NCI-H69 (cell line): ENCODE measurements at places on chromosomes 5 and 9.

DNA sequence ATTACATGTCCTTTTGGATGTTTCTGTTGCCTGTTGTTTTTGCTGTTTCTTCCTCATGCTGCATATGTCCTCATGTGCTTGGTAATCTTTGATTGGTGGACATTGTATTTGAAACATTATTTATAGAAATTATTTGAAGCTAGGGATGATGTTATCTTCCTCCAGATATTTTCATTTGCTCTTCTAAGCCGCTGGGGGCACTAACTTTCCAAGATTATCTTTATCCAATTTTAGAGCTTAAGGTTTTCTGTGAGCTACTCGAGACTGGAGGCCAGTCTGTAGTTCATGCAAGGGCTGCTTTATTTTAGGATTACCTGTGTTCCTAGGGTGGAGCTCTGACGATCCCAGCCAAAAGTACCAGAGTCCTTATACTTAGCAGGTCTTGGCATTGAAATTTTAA, 40.9 kb downstream of the STX17 start:
- DNase-seq: no peak

GRCh38 chr9:105329719-105330062, 85.2 kb downstream of the SLC44A1 start:
- DNase-seq: no peak

- peak; percentile 30 for DNase-seq
Measured at GRCh38 chr5:9894571-9895301, 264.6 kb upstream of the TAS2R1 start.

- DNase-seq: no peak
Measured at GRCh38 chr5:174217527-174217926, 172.0 kb downstream of the NSG2 start.

DNA sequence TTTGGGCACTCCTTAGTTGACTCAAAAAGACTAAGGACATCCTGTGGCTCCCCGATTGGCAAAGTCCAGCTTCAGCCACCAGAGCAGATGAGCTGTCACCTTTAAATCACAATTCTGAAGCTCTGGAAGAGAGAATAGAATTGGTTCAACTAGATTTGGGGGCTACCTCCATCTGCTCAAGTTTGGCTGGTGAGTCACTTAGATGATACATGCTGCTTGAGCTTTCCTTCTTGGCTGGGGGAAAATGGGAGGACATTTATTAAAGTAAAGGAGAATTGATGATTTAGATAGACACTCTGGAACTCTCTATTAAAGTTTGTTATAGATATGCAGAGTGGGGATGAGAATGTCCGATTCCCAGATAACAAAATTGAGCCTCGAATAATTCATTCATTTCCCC, 30.0 kb upstream of the GRIA1 start:
- no peak for DNase-seq

DNA sequence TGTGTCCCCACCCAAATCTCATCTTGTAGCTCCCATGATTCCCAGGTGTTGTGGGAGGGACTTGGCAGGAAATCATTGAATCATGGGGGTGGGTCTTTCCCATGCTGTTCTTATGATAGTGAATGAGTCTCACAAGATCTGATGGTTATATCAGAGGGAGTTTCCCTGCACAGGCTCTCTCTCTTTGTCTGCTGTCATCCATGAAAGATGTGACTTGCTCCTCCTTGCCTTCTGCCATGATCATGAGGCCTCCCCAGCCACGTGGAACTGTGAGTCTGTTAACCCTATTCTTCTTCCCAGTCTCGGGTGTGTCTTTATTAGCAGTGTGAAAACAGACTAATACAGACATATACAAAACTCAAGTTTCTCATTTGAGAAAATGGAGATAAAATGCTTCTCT, 139.3 kb downstream of the FBXL7 start:
- DNase-seq: no peak

- DNase-seq: no peak
Measured at GRCh38 chr5:79285833-79286232, 49.9 kb downstream of the JMY start.

GRCh38 chr9:98370976-98371315, 115.5 kb upstream of the TBC1D2 start:
- DNase-seq: no peak

GRCh38 chr9:104482921-104483570, 21.0 kb upstream of the OR13F1 start:
- DNase-seq: no peak

- no peak for DNase-seq
Measured at GRCh38 chr9:128409978-128410377, 10.7 kb upstream of the CERCAM start.

- no peak for DNase-seq
Measured at GRCh38 chr5:160442824-160443431, 21.3 kb downstream of the PTTG1 start.

GRCh38 chr5:61438298-61438970, 106.4 kb downstream of the ZSWIM6 start:
- DNase-seq: peak; percentile 54

GRCh38 chr5:121251954-121252353, 599.7 kb upstream of the FTMT start:
- DNase-seq: no peak

- no peak for DNase-seq
Measured at GRCh38 chr5:180399401-180400215, 46.5 kb upstream of the GFPT2 start.

DNA sequence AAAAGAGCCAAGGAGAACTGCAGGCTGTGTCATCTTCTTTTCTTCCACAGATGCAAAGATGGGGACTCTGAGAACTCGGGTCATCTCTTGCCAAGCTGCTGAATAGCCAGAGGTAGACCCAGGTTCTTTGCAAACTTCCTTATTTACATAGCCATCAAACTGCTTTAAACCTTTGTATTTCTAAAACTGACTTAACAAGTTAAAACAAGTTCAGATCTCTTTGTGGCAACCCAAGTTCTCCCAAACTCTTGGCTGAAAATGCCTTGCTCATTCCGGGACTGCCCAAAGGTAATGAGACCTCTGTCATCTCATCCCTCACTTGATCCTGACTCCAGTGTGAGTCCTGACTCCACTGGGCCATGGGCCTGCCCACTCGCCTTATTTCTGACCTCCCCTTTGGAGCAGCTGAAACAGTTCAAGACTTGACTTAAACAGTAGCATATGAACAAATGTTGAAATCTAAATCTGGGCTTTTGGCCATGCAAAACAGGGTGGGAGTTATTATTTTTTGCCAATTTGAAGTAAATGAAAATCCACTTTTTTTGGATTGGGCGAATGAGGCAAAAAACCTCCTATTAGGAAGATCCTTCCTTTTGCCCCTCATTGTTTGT, 50.6 kb downstream of the FBXL7 start:
- DNase-seq: no peak

DNA sequence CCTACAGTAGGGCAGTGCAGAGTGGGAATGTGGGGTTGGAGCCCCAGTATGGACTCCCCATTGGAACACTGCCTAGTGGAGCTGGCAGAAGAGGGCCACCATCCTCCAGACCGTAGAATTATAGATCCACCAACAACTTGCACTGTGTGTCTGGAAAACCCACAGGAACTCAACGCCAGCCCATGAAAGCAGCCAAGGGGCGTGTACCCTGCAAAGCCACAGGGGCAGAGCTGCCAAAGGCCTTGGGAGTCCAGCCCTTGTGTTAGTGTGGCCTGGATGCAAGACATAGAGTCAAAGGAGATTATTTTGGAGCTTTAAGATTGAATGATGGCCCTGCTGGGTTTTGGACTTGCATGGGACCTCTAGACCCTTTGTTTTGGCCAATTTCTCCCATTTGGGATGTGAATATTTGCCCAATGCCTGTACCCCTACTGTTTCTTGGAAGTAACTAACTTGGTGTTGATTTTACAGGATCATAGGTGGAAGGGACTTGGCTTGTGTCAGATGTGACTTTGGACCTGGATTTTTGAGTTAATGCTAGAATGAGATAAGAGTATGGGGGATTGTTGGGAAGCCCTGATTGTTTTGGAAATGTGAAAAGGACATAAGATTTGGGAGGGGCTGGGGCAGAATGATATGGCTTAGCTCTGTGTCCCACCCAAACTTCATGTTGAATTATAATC, 266.8 kb downstream of the SEMA5A start:
- DNase-seq: no peak

DNA sequence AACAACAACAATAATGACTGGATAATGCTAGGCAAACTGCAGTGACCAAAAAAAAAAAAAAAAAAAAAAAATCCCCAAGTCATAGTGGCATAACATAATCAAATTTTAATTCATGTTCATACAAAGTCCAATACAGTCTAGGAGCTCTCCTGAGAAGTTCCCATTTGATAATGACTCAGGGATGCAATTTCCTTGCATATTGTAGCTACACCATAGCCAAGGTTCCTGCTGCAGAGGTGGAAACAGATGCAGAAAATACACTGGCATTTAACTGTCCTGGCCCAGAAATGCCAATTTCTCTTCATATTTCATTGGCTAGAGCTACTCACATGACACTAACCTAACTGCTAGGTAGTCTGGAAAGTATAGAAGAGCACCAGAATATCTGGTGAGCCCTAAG, 72.2 kb upstream of the SLC12A2 start:
- DNase-seq: no peak

DNA sequence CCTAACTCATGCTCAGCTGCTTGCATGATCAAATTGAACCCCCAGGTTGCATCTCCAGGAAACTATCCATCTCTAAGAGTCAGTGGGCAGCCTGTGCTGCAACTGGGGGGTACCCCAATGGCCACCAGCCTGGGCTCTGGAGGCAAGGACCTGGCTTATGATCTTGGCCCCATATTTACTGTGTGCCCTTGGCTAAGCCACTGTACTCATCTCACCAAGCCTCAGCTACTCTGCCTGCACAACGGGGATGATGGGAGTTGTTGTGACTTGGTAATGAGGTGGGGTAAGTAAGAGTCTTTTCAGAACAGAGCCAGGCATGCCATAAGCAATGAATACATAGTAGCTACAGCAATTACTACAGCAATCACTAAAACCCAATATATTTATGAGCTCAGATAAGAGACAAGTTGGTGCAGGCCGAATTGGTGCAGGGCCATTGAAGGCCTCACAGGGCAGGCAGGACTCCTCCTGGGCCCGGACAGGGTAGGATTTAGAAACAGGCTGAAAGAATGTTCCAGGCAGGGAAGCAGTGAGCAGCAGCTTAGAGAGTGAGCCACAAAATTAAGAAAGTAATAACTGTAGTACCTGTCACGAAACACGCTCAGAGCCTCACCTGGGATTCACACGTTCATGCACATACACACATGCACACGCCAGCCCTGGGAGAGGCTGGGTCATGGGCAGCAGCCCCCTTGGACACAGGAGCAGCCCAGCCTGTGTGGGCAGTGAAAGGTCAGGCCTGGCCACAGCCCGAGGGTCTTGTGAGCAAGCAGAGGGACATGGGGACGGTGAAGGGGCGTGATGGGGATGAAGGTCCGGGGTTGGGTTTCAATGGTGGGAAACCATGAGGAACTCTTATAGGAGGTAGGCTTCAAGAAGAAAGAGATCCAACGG, 74.1 kb downstream of the PAX5 start:
- no peak for DNase-seq

DNA sequence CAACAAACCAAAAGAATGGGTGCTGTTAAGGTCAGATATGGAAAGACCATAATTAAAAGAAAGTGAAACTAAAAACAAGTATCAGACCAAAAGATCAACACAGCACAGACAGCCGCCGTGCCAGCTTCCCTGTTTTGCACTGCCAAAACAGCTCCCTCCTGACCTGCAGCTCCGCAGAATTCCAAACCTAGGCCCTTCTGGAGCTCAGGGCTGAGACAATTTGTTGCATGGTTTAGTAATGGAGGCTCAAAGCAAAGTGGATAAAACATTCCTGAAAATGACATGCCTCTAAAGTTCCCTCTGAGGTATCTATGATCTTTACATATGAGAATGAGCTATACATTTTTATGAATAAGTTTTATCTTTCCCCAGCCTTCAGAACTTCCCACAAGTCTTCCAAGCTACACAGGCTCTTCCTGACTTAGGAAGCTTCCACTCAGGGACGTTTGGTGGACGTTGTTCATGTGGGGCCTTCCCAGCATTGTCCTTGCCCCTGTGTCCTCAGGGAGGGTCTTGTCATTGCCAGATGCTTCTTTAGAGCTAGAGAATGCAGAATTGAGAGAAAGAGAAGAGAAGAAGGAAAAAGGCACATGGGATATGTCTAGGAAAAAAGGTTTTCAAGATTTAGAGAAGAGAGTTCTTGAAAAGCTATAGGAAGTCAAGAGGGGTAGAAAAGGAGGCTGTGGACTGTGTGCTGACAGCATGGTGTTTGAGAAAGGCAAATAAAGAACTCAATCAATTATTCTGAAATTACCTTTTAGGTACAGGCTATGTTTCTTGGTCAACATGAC, 28.4 kb upstream of the SSBP2 start:
- DNase-seq: peak; percentile 39

GRCh38 chr5:42404366-42404765, 18.9 kb upstream of the GHR start:
- no peak for DNase-seq

GRCh38 chr5:108703313-108703712, 44.4 kb upstream of the FER start:
- DNase-seq: peak; percentile 66

- DNase-seq: peak; percentile 6
Measured at GRCh38 chr5:95760273-95761191, 29.4 kb downstream of the RHOBTB3 start.

DNA sequence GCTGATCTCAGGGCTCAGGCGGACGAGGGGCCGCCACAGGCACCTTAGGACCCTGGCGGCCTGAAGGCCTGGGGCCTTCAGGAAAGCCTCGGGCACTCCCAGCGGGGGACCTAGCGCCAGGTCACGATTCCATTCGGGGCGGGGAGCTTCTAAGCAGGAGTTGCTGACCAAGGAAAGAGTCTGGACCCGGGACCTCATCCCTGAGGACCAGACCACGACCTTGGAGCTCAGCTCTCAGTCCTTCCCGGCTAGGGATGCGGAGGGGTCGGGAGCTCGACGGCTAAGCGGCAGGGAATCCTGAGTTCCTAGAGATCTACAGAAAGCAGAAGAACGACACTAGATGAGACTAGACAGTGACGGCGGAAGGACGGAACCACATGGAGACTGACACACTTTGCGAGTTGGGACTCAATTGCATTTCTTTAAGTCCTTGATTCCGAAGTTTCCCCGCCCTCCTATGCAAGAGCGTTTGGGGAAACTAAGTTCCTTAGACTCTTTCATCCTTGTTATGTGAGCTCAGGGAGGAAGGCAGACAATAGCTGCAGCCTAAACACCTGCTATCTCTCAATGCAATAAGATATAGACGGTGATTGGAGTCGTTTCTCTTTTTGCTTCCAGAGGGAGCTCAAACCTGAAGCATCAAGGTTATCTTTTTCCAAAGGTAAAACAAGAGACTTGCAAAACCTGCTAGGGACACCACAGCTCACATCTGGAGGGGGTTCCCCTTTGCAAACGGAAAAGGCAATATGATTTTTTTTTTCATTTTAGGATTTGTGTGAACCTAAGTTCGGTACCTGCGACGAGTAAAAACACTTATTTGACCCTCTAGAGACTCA, 9.7 kb downstream of the NR2F1-AS1 start:
- DNase-seq: no peak

DNA sequence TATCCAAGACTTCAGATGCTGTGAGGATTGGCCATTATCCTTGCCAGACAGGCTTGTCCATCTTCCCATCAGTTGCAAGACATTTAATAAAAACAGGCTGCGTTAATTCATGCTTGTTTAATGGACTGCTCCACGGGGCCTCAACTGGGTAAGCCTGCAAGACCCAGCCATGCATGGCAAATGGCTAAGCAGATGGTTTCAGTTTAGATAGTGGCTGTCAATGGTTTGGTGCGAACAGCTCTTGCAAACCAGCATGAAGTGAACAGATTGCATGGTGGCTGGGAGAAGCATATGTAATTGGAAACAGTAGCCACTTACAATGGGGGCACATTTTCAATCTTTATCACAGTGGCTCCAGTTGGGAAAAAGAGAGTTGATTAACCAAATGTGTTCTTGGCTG, 628.2 kb upstream of the KLF4 start:
- DNase-seq: peak; percentile 97
